ENCODE measurements at places on chromosomes 5 and 9.

GRCh38 chr5:122507581-122507980 is 195.5 kb downstream of the SNCAIP start:
- DNase-seq = no peak

DNA sequence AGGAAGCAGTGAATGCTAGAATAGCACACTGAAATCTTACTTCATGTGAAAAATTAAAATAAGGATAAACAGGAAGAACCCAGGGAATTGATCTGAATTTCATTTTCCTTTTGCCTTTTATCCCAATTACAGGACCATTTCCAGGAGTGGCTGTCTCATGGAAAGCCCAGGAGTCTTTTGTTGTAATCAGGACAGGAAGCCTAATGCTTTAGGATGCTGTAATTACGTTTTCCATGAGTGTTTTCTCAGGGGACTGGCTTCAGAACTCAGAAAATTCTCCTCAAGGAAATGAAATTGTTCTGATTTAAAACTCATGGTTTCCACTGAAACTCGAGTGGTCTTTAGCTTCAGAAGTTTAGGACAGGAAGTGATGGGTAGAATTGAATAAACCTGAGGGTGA is 56.6 kb upstream of the CAMK4 start:
- no peak for DNase-seq

DNA sequence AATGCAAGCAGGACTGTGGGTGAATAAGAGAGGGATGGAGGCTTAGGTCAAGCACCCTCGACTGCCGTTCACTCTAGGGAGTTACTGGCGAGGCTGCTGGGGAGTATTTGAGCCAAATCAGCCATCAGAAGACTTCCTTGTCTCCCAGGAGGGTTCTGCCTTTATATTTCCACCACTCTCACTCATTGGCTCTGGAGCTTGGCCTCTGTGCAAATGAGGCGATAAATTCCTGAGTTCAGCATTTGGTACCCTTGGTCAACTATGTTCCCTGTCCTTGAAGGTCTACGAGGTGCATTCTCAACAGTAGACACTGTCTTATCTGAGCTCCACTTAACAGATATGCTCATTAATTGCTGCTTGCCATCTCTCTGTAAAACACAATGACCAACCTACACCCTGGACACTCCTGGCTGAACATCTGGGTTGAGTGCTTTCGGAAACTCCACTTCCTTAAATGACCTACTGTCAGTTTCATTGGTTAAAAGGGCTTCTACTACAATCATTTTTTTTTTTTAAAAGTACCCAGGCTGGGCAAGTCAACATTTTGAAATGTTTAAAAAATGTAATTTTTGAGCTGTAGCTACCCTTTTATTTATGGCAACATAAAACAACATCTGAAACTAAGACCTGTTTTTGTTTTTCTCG is 153.2 kb downstream of the NTRK2 start:
- no peak for DNase-seq

DNA sequence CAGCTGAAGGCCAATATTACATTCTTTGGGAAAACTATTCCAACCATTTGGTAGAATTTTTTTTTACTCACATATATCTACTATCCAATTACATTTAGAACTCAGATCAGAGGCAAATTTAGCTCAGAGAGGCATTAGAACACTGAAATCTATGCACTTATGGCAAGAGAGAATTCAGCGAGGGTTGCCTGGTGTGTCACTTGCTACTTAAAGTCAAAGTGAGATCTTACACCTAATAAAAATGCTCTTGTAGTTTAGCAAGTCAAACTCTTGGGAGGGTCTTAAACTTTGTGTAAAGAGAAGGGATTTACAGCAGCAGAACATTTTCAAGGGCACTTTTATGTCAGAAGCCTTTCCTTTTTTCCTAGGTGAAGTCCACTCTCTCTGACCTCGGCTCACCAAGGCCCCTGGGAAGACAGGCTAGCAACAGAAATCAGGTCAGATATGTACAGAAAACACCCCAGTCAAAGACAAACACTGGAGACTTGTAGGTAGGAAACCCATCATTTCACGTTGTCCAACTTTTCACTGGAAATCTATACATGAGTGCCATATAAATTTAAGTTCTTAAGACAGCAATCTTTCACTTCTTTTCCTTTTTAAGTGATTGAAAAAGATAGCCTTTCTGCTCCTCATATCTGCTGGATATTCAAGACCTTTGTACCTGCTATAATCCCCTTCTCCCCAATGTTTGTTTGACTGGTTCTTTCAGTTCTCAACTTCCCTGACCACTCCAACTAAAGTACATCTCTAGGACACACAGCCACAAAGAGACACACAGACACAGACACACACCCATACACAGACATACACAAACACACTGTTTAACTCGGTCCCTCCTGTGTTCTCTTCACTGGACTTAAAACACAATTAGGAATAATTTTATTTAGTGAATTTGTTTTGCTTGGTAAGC is 635.8 kb downstream of the PDE4D start:
- DNase-seq = no peak

DNA sequence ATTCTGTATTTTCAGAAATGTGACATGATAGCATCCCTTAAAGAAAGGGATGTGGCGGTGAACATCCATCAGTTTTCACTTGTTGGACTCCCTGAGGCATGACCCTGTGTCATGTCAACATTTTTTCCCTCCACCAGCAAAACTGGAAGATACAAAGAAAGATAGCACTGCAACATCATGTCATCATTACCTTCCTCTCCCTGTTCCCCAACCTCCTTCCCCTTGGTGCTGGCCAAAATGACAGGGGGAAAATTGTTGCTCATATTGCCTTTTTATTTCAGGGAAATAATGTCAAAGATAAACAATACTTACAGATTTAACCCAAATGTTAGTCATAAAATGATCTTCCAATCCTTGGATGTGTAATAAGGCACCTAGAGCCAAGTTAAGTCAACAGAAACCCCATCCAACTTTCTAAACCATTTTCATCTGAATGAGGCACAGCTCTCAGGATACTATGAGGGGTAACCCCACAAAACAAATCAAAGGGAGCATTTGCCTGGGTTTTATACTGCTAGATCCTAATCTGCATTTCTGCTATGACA is 644.3 kb downstream of the ACTL7B start:
- DNase-seq = no peak

GRCh38 chr5:53882676-53883031 is 322.2 kb downstream of the NDUFS4 start:
- no peak for DNase-seq
